Effector CD4-positive, alpha-beta T cell (primary cell): ENCODE measurements at places on chromosomes 1 and 21.
A peak's percentile ranks its signal among the peaks of the same experiment; 100 is the strongest.

DNA sequence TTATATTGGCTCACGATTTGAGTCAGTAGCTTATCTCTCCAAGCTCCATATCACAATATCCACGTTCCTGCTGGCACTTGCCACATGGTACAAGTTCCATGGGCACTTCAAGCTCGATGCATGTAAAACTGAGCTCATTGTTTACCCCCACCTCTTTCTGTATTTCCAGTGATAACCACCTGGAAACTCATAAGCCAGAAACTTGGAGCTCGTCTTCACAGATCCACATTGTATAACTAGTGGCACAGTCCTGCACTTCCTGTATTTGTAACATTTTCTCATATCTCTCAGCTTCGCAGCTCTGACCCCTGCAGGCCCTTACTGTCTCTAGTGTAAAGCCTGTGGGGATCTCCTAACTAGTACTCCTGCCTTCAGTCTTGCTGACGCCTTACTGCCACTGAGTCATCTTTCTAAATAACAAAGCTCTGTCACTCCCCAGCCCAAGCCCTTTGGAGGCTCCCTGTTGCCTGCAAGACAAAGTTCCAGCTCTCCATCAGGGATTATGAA is 6.5 kb upstream of the C2CD4D start:
- no peak for DNase-seq

DNA sequence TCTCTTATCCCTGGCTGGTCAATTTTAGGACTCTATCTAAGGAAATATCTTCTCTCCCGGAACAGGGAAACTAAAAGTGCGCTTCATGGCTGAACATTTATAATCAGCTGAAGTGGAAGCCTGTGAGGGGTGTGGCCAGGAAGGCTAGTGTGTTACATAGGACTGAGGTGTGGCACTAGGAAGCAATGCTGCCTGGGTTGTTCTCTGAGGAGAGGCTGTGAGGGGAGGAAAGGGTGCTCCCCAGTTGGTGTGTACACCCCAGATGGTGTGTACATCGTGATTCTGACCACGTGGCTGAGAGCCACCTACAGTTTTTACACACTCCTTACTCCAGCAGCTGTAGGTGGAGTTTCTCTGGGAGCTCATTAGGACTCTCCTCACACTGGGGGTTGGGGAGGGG is 16.3 kb downstream of the NTPCR start:
- no peak for DNase-seq

- no peak for DNase-seq
Observed at GRCh38 chr1:6414881-6415626, 4.7 kb downstream of the HES2 start.

GRCh38 chr1:88013485-88013884 is 670.6 kb upstream of the PKN2 start:
- no peak for DNase-seq

GRCh38 chr1:39908534-39908933 is 6.8 kb upstream of the MYCL start:
- DNase-seq: no peak

GRCh38 chr1:24506691-24507381 is 4.2 kb downstream of the RCAN3 start:
- DNase-seq: peak; percentile 21
